ENCODE measurements at places on chromosomes 3 and 15.

- no peak for DNase-seq
Observed at GRCh38 chr15:23420806-23421575, 26.1 kb downstream of the GOLGA6L2 start.

DNA sequence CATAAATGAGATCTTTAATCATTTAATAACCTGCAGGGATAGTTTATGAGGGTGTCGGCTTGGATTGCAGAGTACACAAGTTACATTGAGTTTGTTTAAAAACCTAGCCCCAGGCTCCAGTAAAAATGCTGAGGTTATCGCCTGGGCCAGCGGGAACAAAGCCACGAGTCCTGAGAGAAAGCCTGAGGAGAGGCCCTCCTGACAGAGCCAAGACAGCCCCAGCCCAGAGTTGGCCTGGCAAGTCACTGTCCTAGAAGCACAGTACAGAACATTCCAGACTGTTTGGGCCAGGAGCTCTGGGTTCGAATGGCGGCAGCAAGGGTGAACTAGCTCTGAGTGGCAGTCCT lies 32.4 kb downstream of the SEC61A1 start:
- no peak for DNase-seq

DNA sequence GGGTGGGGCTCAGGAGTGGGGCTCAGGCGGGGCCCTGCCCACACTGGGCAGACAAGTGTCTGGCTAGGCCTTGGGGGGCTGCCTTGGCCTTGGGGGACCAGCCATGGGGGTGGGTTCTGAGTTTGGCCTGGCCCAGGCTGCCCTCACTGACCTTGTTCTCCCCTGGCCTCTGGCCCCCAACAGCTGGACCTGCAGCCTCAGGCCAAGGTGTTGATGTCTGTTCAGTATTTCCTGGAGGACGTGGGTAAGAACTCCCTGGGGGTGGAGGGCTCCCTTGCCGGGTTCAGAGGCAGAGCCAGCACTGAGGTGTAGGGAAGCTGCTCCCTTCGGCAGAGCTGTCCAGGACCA lies 20.0 kb downstream of the PRKCD start:
- DNase-seq, result no peak

DNA sequence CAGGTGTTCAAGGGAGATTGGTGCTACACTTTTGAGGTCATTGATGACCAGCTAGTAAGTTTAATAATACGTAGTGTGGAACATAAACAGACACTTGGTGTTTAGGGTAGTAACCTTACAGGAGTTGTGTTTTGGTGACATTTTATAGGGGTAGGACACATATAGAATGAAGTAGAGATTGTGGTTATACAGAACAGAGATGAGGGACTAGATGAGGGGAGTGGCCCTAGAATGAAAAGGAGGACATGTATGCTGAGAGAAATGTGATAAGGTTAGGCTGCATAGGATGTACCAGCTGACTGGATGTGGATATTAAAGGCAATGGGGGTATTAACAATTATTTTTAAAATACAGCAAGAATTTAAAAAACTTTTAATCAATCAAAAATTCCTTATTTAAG lies 8.0 kb downstream of the MBNL1 start:
- no peak for DNase-seq

GRCh38 chr3:72657666-72658065 lies 190.6 kb downstream of the SHQ1 start:
- no peak for DNase-seq
